ENCODE measurements at places on chromosomes 13 and 19.

DNA sequence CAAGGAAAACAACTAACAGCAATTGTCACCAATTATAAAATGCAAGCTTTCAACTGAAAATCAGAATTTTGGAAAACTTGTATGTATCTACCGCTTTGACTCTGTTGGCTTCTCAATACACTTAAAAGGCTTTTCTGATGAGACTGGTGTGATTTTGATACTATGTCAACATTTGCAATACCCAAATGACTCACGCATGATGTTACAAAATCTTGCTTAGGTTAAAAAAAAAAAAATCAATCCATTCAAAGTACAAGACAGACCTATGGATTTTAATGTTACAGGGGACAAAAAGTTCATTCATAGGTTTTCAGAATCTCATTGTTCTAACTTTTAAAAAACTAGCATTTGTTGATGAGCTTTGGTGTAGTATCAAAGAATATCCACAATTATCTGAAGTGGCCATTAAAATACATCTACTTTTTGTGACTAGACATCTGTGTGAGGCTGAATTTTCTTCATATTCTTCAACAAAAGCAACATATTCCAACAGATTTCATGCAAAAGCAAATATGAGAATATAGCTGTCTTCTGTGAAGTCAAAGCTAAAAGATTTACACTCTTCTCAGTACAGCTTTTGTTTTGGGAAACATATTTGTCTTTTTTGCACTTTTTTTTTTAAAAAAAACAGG lies 10.7 kb downstream of the ELF1 start:
- DNase-seq, result no peak

DNA sequence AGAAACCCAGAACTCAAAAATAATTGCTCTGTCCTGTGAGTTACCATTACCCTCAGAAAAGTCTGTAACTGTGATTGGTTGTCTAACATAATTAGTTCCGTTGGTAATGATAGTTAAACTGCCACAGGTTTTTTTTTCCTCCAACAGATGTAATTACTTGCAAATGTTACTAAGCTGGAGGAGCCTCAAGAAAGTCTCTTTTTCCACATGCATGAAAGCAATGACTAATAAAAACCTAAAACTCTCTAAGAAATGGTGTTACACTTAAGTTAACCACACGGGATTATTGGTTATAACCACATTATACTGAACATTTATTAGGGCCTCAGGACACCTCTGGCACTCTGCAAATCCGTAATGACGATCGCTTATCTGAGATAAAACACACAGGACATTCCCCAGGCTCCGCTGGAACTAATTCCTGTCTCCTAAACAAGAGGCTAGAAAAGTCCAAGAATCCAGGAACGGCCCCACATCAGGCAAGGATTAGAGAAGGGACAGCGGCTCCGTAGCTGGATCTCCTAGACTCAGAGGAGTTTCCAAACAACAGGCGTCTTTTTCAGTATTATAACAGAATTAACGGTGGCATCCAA lies 753 bp downstream of the ZNF235 start:
- no peak for DNase-seq

DNA sequence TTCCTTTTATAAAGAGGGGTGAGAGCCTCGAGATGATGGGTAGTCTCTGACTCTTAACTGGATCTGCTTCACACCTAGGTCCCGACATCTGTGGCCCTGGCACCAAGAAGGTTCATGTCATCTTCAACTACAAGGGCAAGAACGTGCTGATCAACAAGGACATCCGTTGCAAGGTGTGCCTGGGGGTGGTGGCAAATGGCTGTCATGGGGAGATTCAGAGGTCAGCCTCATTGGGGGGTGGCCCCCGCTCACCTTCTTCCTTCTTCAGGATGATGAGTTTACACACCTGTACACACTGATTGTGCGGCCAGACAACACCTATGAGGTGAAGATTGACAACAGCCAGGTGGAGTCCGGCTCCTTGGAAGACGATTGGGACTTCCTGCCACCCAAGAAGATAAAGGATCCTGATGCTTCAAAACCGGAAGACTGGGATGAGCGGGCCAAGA lies 1.6 kb downstream of the CALR start:
- no peak for DNase-seq

DNA sequence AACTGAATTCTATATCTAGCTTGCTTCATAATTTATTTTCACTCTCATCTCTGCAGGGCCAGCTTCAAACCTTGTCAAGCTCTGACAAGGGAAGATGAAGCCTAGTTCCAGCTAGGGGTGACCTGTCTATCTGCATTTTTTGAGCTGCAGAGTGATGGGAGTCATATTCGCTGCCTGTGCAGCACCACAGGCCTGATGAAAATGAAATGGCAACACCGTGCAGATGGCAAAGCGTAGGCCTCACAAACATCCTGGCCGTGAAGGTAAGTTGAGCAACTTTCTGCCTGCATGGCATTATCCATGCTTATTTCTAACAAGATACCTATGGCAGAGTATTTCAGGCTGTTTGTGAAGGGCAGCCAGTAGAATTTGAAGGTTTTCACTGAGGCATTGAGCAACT lies 86.4 kb upstream of the C1QTNF9B start:
- no peak for DNase-seq

- DNase-seq, result no peak
Measured at GRCh38 chr13:44234566-44234965, 139.1 kb upstream of the SERP2 start.

GRCh38 chr19:55188625-55189024 lies 8.5 kb upstream of the SYT5 start:
- no peak for DNase-seq

GRCh38 chr13:106099765-106100164 lies 435.7 kb downstream of the EFNB2 start:
- DNase-seq, result no peak

DNA sequence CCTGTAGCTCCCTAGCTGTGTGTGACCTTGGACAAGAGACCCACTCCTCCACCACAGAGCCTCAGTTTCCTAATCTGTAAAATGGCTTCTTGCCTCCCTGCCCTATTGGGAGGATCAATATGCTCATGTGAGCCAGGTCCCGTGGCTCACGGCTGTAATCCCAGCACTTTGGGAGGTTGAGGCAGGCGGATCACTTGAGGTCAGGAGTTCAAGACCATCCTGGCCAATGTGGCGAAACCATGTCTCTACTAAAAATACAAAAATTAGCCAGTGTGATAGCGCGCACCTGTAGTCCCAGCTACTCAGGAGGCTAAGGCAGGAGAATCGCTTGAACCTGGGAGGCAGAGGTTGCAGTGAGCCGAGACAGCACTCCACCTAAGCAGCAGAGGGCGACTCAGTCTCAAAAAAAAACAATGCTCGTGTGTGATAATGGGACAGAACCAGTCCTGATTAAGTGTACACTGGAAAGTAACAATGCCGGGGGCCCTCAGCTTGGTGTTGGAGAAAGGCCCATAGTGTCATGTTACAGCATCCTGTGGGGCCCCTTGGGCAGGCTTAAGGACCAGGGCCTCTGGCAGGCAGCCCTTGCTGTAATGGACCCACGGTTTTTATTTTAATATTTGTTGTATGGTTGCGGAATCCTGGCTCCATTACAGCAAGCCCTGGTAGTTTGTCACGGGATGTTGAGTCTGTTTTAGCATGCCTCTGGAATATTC lies 6.8 kb downstream of the RPS11 start:
- no peak for DNase-seq

- DNase-seq, result no peak
Measured at GRCh38 chr19:17915940-17916593, 16.7 kb upstream of the CCDC124 start.

DNA sequence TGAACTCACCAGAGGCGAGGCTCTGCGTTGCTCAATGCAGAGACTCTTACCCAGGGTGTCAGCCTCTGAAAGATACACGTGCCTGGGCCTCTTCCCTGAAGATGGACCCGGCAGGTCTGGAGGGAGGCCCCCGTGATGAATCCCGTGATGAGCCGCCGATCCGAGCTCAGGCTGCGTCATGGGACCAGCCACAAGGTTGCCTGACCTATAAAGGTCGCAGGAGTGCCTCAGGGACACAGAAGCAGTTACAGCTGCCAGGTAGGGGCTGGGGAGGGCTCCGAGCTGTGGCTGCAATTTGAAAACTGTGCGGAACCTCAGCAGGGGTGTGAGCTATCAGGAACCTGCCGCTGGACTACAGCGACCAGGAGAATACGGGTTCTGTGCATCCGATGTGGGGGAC lies 10.5 kb upstream of the ATP11A start:
- no peak for DNase-seq

- no peak for DNase-seq
Measured at GRCh38 chr19:4588291-4588761, 28.8 kb upstream of the SEMA6B start.

DNA sequence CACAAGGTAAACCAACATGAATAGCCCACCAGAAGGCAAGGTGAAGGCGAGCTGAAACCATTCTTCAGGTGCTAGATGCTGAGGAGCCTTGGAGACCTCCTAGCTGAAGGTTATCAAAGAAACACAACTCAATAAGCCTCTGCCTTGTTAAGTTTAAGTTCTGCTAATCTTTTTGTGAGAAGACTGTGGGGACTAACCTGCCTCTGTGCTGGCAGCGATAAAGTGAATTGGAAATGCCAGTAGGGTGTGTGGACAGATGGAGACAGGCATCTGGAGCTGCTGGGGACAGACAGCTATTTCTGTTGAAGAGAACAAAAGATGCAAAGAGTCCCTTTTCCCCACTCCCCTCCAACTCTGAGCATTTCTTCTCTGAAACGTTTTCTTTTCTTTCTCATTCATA lies 33.5 kb upstream of the FLT1 start:
- no peak for DNase-seq

GRCh38 chr19:29833614-29834261 lies 21.9 kb downstream of the CCNE1 start:
- no peak for DNase-seq

GRCh38 chr13:88887045-88887662 lies 1216.0 kb downstream of the SLITRK5 start:
- DNase-seq, result no peak

DNA sequence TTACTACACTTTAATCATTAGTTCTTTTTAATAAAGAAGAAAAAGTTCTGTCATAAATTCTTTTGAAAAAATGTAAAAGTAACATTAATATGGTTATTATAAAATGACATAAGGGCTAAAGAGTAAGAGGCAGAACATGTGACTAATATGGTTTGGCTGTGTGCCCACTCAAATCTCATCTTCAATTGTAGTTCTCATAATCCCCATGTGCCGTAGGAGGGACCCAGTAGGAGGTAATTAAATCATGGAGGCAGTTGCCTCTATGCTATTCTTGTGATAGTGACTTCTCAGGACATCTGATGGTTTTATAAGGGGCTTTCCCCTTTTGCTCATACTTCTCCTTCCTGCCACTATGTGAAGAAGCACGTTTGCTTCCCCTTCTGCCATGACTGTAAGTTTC lies 104.5 kb downstream of the UGGT2 start:
- DNase-seq, result no peak

DNA sequence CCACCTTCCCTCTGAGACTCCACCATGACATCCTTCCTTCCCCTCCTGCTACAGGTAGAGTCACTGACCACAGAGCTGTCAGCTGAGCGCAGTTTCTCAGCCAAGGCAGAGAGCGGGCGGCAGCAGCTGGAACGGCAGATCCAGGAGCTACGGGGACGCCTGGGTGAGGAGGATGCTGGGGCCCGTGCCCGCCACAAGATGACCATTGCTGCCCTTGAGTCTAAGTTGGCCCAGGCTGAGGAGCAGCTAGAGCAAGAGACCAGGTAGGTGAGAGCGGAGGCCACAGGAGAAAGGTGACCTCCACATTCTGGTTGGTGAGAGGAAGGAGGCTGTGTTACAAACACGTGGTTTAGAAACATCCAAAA lies 27.6 kb downstream of the KCNC3 start:
- no peak for DNase-seq

DNA sequence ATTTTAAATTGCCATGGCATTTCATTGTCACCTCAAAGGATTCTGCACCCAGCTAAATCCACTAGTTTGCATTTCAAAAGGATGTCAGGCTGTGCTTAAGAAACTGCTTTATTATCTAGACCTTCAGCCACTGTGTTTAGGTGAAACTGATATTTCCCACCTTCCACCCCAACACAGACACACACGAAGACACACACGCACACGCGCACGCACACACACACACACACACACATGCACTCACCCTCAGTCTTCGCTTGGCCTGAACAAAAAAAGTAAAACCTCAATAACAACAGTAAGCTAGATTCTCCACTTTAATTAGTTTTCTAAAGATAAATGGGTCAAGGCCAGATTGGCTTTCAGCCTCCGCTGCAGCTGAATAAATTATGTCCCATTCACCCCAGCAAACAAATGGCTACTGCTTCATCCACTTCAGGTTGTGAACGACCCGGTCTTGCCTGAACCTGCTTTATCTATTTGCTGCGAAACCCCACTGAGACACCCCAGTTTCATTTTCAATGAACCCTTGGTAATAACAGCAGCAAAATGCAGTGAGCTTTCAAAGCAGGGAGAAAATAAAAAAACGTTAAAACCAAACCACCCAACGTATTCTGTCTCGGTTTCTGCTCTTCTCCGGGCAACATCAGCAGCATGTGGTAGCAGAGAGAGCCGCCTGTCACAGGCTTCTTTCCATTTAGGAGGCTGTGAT lies 166.8 kb downstream of the DCT start:
- DNase-seq, result no peak

GRCh38 chr13:99439048-99439447 lies 62.2 kb upstream of the TM9SF2 start:
- no peak for DNase-seq

DNA sequence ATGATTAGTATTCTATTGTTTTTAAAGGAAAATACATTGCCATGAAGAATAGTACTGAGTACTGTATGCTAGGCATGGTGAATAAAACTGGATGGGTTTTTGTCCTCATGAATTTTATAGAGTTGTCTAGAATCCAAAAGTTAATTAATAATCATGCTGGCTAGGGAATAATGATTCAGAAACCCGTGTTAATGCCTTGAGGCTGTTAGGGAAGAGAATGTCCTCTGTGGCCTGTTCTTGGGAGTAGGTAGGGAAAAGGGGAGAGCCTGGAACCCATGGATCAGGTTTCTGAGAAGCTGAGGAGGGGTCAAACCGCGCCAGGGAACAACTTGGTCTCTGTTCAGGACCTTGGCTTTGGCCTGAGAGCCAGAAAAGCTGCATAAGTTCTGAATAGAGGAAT lies 1376.3 kb upstream of the SLC10A2 start:
- no peak for DNase-seq

DNA sequence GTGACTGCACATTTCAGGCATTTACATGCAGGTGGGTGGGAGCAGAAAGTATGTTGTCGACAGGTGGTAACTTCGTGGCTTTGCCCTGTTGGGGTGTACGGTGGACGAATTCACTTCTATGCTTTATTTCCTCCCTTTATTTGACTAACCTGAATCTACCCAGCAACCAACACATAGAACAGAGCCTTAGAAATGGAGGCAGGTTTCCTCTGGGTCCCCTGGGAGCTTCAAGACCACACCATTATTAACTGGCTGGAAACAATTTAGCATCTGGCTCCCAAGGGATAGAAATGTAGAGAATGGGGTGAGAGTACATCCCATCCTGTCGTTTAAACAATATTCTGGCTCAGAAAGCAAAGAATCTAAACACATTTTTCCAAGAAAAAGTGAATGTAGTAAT lies 244.4 kb downstream of the DLEU7 start:
- DNase-seq, result no peak
